ENCODE measurements at places on chromosomes 7 and 10.

DNA sequence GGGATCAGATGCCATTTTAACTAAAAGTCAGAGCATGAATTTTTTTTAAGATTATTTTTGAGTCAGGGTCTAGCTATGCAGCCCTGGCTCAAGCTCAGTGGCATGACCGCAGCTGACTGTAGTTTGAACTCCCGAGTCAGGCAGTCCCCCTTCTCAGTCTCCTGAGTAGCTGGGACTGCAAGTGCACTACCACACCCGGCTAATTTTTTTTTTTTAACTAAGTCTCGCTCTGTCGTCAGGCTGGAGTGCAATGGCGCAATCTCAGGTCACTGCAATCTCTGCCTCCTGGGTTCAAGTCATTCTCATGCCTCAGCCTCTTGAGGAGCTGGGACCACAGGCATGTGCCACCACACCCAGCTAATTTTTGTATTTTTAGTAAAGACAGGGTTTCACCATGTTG is 7.8 kb downstream of the TAS2R41 start:
- DNase-seq: peak; percentile 40

- no peak for DNase-seq
These were observed 207.9 kb downstream of the PLXNA4 start for GRCh38 chr7:132368246-132368900.

DNA sequence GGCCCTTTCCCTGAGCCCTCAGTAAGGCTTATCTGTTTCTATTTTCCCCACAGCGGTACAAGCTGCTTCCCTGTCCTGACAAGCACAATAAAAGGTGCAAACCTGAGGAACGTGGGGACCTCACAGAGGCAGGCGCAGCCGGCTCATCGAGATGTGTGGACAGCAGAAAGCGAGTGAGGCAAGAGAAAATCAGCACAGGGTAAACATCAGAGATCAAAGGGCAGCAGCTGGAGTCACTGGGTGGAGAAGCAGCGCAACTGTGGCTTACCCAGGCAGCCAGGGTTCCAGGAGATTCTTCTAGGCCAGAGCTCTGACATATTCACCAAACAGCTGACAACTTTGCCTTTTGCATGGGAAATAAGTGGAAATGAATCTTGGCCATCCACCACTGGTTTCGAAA is 212.6 kb downstream of the WDR11 start:
- no peak for DNase-seq

DNA sequence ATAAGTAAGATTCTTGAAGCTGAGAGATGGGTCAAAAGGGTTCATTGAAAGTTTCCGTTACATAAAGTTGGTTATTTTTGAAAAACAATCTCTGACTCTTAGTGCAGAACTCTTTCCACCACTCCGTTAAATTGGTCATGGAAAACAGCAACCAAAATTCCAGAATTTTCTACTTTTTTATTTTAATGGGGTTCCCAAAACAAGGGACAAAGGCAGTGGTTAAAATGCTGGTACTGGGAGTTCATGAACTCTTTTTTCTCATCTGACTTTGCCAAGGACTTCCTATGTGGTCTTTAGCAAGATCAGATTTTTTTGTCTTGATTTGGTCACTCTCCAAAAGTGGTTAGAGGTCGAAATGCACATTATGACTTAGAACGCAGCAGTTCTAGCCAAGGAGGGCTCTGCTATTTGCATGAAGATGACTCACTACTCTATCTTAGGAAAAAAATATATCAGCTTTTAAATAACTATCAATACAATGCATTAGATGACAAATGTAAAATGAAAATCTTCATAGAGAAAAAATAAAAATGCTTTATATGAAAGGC is 145.7 kb downstream of the REEP3 start:
- DNase-seq: peak; percentile 90

- peak; percentile 43 for DNase-seq
These were observed 175.1 kb downstream of the AVL9 start for GRCh38 chr7:32670110-32671025.

GRCh38 chr10:68348265-68348741 is 15.6 kb upstream of the PBLD start:
- peak; percentile 46 for DNase-seq

DNA sequence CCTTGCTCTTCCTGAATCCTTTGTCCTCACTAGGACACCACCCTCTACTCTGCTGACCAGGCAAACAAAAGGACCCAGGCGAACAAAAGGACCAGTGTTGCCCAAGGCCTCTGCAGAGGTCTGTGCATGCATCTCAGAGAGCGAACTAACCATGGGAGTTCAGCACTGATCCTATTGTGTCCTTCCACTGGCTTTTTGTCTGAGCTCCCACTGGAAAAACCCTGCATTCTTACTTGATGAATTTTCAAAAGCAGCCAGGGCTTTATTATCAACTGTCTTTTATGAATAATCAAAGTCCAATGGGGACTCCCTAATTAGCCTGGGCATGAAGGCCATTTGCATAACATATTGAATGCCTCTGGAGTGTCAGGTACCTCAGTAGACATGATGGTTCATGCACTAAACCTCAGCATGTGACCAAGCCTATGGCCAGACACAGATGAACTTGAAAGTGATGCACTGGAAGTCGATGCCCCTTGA is 140.6 kb downstream of the KCNMA1 start:
- no peak for DNase-seq

DNA sequence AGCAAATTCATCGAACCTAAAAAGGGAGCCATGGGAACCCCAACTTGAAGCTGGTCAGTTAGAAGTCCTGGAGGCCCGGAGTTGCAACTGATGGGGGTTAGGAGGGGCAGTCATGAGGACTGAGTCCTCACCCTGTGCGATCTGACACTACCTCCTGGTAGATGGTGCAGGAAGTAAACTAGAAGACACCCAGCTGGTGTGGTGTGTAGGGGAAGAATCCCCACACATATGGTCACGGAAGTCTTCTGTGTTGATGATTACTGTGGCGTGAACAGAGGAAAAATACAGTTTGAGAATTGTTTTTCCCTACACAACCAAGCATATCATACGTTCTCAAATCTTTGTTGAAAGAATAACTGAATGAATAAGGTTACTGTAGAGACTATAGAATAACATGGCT is 164.6 kb upstream of the KCTD7 start:
- no peak for DNase-seq

DNA sequence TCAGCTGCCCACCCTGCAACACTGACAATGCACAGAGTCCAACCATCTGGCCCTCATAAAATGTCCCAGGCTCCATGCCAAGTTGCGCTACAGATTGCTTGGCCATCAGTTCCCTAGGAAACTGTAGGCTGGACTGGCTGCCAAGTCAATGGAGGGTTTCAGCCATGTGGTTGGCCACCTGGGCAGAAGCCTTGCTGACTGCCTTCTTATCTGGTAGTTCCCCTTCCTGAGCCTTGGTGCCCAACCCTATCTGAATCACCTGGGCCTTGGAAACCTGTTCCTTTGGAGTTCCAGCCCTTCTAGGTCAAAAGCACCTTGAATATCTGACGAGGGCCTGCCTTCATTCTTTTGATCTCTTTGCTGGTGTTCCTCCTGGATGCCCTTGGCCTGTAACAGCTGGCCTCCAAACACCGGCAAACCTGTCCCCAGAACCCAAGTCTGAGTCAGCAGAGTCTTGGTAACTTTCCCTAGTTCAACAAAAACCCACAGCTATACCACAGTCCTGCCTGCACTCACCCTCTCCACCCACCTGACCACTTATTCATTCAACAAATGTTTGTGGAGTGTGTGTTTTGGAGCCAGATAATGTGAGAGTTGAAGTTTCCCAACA is 37.4 kb upstream of the KDM7A start:
- no peak for DNase-seq

GRCh38 chr10:2949948-2950354 is 117.4 kb upstream of the PFKP start:
- peak; percentile 74 for DNase-seq

DNA sequence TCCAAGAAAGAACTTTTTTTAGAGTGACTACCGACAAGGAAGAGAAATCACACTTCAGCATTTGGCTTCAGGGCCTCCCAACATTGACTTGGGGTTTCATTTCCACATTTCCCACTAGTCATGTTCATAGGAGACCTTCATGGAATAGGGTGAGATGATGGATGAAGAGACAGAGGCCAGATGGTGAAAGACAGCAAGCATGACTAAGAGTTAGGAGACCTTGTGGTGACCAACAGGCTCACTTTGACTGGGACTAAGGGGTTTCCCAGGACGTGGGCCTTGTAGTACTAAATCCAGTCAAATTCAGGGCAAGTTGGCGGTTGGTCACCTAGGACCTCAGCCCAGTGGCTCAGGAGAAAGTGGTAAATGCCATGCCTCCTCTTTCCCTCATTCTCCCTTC is 3.0 kb upstream of the GIMAP5 start:
- no peak for DNase-seq

DNA sequence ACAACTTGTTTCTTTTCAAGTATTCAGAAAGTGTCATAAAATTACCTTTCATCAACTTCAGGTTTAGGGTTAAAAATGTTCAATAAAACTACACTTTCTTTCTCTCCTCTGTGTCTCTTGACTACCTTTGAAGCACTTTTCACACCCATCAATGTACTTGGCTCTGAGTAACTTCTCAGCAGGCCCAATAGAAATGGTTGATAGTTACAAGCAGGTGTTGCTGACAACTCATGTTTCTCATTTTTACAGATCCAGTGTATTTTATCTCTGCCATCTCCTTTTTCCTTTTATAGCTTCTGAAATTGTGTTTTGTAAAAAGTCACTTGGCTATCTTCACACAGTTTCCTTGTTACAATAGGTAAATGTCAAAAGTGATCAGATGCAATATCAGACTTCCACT is 348.0 kb downstream of the PHTF2 start:
- DNase-seq: no peak

DNA sequence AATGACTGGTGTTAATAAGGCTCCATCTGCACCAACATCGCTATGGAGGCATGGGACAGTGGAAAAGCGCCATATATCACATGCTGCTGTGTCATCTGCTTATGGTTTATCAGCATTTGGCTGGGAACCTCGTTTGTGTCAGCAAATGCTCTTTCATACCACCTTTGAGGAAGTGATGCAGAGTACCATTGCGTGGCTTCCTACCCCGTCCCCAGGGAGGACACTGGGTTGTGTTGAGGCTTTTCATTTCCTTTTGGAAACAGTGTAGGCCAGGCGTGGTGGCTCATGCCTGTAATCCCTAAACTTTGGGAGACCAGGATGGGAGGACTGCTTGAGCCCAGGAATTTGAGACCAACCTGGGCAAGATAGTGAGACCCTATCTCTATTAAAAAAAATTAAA is 6.8 kb downstream of the TACR2 start:
- peak; percentile 40 for DNase-seq

GRCh38 chr7:117659531-117660011 is 179.7 kb downstream of the CFTR start:
- DNase-seq: no peak

- no peak for DNase-seq
These were observed 435.9 kb upstream of the AUTS2 start for GRCh38 chr7:69162326-69162725.

- no peak for DNase-seq
These were observed 27.0 kb upstream of the TBX20 start for GRCh38 chr7:35280902-35281301.

DNA sequence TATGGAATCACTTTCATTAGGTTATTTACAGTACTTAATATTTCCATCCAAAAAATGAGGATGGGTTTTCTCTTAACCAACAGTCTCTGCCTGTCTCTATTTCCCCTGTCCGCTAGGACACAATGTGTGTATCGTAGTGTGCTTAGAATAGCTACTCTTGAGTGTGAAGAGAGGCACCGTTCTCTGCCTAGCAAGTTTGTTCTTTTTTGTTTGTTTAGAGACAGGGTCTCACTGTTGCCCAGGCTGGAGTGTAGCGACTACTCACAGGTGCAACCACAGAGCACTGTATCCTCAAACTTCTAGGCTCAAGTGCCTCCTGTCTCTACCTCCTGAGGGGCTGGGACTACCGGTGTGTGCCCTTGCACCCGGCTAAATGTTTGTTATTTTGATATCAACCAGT is 121.9 kb downstream of the ANK3 start:
- DNase-seq: no peak

DNA sequence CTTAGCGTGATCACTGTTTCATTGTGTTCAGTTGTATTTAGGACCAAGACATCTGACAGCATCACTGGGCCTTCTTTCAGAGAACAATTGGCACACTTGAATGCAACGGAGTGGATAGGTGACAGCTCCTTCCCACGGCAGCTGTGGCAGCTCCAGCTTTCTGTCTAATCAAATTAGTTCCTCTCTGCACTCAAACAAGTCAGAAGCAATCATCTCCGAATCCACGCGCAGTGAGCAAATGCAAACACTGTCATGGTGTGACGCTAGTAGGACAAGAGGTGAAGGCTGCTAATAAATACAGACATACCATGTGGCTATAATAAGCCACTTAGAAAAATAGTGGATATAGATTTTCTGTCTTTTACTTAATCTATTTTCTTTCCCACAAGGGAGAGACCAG is 542.4 kb downstream of the ACTR3B start:
- no peak for DNase-seq

GRCh38 chr10:119413471-119414080 is 128.9 kb downstream of the RGS10 start:
- no peak for DNase-seq

GRCh38 chr7:64037095-64037494 is 8.1 kb upstream of the ZNF727 start:
- DNase-seq: no peak

- peak; percentile 40 for DNase-seq
These were observed 82.3 kb upstream of the GTF2I start for GRCh38 chr7:74575083-74575784.

DNA sequence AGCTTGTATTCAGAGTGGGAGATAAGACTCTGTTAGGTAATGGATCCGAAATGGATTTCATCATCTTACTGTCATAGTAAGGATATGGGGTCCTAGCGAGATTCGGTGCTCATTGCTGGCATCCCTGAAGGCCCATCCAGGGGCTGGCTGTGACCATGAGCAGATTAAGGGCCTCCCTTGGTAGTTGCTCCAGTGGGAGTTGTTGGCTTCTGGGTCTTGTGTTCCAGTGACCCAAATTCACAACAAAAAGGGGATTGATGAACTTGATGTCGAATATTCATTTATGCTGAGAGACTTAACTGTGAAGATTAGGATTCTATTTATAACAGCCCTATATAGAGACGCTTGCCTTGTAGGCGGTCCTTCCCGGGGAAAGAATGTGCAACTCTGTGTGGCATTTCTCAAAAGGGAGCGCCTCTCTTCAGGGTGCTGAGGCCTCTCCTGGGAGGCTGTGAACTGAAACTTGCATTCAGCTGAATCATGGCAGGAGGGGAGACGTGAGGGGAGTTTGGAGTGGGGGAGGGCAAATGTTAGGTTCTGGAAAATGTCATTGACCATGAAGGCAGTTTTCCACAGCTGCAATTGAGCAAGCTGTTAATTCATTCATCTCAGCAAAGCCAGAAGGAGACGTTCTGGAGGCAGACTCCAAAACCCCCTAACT is 233.1 kb upstream of the FZD8 start:
- peak; percentile 88 for DNase-seq

DNA sequence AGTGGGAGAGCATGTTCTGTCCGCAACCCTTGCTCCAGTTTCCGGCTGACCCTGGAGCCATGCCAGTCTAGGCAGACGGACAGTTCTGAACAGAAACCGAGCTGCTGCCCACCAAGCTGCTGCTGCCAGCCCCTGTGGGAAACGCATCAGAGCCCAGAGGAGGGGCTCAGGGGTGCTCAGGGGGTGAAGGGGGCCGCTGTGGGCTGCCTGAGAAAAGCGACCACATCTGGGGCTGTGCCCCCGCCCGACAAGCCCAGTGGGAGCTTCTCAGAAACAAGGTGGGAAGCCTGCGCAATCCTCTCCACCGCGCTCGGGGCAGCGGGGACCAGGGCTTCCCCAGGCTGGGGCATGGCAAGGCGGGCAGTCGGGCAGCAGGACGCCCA is 38.8 kb upstream of the CFAP46 start:
- DNase-seq: no peak

- DNase-seq: peak; percentile 59
These were observed 745.1 kb upstream of the LRRTM3 start for GRCh38 chr10:66180581-66181318.

- DNase-seq: no peak
These were observed 455.3 kb downstream of the PLXDC2 start for GRCh38 chr10:20271490-20271889.
